ENCODE measurements at places on chromosomes 2 and 18.

GRCh38 chr2:174076040-174076439, 110.9 kb upstream of the SP3 start:
- no peak for DNase-seq

DNA sequence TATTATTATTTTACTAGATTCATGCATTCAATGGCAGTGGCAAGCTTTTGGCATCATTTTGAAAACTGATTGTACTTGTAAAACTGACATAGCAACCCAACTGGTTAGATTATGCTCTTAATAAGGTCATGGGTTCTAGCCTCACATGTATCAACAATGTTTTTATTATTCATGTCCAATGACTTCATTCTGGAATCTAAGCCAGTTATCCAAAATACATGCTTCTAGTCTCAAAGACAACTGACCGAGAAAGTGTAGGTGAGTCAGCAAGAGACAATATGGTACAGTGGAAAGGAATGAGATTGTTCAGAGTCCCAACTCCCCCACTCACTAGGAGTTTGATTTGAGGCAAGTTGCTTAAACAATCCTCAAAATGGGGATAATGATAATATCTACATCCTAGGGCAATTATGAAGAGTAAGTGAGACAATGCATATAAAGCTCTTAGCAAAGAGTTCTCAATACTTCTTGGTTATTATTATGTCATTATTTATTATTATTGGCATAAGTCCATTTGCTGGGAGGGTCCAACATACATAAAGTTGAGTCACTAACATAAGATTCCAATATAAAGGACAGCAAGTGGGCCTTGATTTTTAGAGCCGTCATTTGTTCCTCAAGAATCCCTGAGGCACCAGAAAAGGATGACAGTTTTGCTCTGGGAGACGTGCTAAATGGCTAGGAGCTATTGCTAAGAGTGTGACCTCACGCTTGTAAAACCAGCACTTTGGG, 99.4 kb downstream of the NEB start:
- DNase-seq: no peak

GRCh38 chr18:13464432-13465123, 246.0 kb downstream of the LDLRAD4 start:
- DNase-seq: peak; percentile 65

GRCh38 chr18:58882044-58882443, 17.4 kb downstream of the ZNF532 start:
- no peak for DNase-seq

Measured in CD4-positive, alpha-beta T cell treated with Interleukin-15 for 4 hours (primary cell).